ENCODE measurements at places on chromosomes 4 and X.

DNA sequence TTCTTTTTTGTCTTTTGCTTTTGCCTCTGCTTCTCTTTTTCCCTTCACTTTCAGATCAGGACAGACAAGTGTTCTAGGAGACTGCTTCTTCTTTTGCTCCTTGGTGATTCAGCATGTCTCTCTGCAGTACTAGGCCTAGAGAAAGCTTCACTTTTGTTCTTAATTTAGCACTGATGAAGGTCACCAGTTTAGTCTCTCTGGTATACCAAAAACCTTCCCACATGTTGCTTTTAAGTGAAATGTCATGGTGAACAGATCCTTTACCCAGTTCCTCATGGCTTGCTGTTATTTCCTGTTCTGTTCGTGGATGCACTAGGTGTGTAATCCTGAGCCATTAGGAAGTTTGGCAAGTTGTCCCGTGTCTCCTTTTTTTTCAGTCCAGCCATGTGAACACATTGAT lies 53.3 kb downstream of the NBDY start:
- DNase-seq: no peak

GRCh38 chrX:40095583-40096394 lies 2.0 kb downstream of the BCOR start:
- DNase-seq: no peak

GRCh38 chrX:10990976-10991375 lies 120.2 kb upstream of the HCCS start:
- DNase-seq: no peak

DNA sequence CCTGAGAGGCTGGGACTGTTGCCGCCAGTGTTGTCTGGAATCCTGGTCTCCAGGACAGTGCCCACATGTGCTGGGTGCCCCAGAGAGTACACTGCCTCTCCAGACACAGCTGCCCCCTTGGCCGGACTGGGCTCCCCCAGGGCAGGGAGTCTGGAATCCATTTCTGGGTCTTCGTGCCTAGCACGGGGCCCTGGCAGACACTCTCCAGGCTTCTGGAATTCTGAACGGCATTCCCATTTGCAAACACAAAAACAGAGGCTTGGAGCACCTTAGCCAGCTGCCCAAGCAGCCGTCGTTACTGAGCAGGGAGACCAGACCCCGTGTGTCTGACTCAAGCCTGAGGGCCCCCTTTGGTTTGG lies 20.8 kb downstream of the HMX1 start:
- DNase-seq: no peak

GRCh38 chr4:110008540-110008939 lies 95.9 kb downstream of the EGF start:
- DNase-seq: no peak

- DNase-seq: no peak
Observed at GRCh38 chrX:1464041-1464970, 11.6 kb upstream of the ASMTL start.

GRCh38 chr4:98469771-98470170 lies 188.6 kb downstream of the TSPAN5 start:
- no peak for DNase-seq

- DNase-seq: no peak
Observed at GRCh38 chr4:104967034-104967401, 179.7 kb upstream of the TET2 start.

GRCh38 chr4:113141901-113142346 lies 92.5 kb downstream of the ANK2 start:
- DNase-seq: no peak

DNA sequence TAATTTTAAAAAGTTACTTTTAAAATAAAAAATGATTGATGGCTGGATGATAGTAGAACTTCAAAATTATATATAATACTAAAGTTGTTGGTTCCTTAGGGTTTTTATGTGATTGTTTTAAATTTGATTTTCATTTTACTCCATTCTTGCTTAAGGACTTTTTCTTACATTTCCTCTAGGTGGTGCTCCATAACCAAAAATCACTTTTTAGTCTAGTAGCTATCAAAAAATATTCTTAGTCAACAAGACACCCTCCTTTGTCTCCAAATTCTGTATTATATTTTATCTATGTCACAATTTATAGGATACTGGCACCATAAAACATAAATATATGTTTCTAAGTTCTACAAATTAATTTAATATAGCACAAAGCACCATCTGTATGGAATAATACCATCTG lies 67.2 kb upstream of the BRWD3 start:
- no peak for DNase-seq

Measured in activated CD4-positive, CD25-positive, alpha-beta regulatory T cell (primary cell).